GOT3 (cell line): ENCODE measurements at places on chromosomes 5 and 9.

- DNase-seq: no peak
Observed at GRCh38 chr9:121912812-121913627, 180.1 kb downstream of the TTLL11 start.

GRCh38 chr9:6199596-6199995 lies 16.0 kb upstream of the IL33 start:
- no peak for DNase-seq

DNA sequence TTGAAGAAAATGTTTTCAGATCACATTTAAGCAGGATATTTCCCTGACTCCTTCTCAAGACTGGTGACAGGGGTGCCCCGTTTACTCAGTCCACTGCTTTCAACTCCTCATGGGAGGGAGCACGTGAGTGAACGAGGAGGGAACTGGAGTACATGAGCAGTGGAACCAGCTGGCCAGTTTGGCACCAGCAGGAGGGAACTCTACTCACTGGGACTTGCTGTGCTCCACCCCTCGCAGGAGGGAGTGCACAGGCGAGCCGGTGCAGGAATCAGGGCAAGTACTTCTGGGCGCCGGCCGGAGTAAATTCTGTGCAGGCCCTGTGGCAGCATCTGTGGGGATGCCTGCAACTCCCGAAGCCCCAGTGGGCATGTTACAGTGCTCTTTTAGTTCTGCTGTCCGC lies 1941.1 kb upstream of the C9orf72 start:
- DNase-seq: no peak

DNA sequence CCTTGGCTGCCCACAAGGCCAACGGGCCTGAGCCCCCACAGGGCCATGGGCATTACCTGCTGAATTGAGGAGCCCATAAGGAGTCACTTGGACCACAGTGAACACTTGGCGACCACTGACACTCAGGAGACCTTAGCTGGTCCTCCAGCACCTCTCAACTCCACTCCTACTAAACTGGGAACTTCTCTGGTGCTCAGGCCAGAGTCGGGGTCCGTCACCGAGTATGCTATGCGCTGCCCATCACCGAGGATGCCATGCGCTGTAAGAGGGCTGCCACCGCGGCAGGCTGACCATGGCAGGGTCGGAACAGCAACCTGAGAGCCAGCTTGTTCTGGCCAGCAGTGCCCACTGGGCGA lies 600 bp upstream of the SQSTM1 start:
- DNase-seq: no peak

- DNase-seq: no peak
Observed at GRCh38 chr9:117681888-117682287, 22.3 kb upstream of the TLR4 start.

DNA sequence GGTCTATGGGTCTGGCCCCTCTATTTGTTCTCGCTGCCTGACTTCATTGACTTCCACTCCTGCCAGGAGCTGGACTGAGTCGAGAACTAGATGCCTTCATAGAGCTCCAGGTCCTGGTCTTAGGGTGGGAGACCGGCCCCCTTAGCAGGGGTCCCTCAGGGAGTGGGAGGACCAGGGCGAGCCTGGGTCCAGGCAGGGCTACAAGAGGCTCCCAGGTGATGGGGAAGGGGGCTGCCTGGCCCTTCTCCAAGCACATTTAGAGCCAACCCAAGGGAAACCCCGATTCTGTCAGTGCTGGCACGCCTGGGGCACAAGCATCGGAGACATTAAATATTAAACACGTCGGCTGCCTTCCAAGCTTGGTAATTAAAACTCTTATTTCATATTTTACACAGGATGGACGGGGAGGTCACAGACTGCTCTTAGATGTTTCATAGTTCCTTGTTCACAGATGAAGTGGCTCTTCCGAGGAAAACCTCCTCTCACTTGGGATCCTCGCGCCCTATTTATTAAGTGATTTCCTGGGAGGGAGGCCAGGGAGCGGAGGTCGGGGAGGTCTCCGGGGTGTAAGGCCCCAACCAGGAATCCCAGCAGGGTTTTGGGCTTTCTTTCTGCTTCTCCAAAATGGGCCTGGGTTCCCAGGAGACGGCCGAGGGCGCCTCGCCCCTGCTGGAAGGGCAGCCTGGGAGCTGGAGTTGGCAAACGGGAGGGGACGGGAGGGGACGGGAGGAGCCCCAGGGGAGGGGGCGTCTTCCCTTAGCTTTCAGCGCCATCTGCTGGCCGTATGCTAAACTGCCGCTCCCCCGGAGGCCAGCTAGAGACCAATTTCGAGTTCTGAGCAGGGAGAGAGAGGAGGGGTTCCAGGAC lies 23.4 kb upstream of the ZBTB43 start:
- DNase-seq: no peak

- peak; percentile 16 for DNase-seq
Observed at GRCh38 chr5:159098603-159099436, 896 bp downstream of the EBF1 start.

- no peak for DNase-seq
Observed at GRCh38 chr5:64213531-64213930, 47.9 kb downstream of the RNF180 start.

- DNase-seq: no peak
Observed at GRCh38 chr5:43530648-43531047, 15.7 kb upstream of the C5orf34 start.

- DNase-seq: no peak
Observed at GRCh38 chr9:109604131-109604530, 106.0 kb upstream of the PTPN3 start.

- DNase-seq: no peak
Observed at GRCh38 chr5:168167338-168167737, 124.1 kb upstream of the WWC1 start.

- DNase-seq: no peak
Observed at GRCh38 chr9:134626571-134627416, 14.8 kb upstream of the COL5A1 start.

GRCh38 chr9:111427186-111427585 lies 57.0 kb downstream of the ECPAS start:
- no peak for DNase-seq

- DNase-seq: no peak
Observed at GRCh38 chr9:104350541-104350940, 153.5 kb upstream of the OR13F1 start.

DNA sequence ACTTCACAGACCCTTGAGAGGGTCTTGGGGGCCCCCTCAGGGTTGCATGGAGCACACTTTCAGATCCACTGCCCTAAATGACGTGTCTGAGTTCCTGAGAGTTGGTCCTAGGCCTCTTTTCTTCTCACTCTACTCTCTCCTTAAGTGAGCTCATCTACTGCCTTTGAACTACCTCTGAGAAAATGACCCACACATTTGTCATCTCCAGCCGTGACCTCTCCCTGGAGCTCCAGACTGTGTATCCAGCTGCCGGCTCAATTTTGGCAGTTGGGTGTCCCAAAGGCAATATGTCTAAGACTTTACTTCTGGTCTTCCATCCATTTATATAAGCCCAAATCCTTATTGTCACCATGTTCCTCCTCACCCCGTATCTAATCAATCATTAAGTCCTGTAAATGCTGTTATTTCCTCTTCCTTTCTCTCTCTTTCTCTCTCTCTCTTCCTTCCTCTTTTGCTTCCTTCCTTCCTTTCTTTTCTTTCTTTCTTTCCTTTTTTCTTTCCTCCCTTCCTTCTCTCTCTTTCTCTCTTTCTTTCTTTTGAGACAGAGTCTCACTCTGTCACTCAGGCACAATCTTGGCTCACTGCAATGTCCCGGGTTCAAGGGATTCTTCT lies 51.2 kb upstream of the HSPA9 start:
- DNase-seq: no peak

- no peak for DNase-seq
Observed at GRCh38 chr9:84393266-84393950, 52.9 kb upstream of the SLC28A3 start.

DNA sequence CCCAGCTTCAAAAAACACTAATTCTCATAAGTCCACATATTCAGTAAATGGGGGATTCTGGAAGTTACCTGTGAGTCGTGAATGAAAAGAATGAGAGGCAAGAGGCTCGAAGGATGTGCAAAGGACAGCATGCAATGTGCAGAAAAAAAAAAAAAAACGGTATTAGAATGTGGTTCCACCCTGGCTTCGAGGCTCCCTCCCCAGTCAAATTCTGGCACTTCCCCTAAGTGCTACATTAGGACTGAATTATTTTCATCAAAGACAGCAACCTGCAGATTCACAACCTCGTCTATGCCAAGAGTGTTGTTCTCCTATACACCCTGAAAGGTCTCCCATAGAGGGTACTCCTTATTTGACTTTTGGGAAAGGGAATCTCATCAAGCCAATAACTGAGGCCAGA lies 16.5 kb downstream of the CAPSL start:
- no peak for DNase-seq

DNA sequence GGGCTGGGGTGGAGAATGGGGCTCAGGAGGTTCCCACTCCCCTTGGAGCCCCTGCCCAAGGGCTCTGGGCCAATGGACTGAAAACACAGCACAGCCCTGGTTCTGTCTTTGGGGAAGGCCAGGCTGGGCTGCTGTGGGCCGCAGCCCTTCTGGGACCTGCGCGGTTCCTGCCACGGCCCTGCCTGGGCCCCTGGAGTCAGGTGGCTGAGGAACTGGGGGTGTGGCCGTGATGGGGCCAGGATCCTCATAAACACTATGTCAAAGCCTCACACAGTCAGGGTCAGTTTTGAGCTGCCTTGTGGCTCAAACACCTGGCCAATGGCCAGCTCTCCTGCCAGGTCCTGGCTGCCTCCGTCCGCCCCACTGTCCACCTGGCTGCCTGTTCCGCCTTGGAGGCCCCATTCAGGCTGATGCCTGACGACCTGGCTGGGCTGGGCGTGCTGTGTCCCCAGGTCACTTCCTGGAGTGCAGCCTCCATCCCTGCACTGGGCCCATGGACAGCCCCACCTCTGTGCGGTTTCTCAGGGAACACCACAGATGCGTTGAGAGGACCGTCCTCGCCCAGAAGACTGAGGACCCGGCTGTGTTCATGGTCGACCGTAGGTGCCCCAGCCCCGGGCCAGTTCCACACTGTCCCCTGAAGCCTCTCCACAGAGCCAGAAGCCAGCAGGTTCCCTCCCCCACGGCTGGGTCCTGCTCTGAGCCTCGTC lies 27.5 kb downstream of the PAEP start:
- DNase-seq: no peak

- DNase-seq: no peak
Observed at GRCh38 chr5:10339058-10339811, 14.3 kb upstream of the MARCHF6 start.

- no peak for DNase-seq
Observed at GRCh38 chr5:158559643-158560042, 540.1 kb downstream of the EBF1 start.
